ENCODE measurements at places on chromosomes 7 and 10.

- no peaks in the 10 kb centered on the region for H3K27me3 ChIP-seq
- H3K4me3 ChIP-seq: no peak overlapping the region
- no peaks in the 10 kb centered on the region for H3K36me3 ChIP-seq
These were observed 9.3 kb downstream of the WEE2 start for GRCh38 chr7:141717450-141717849.

DNA sequence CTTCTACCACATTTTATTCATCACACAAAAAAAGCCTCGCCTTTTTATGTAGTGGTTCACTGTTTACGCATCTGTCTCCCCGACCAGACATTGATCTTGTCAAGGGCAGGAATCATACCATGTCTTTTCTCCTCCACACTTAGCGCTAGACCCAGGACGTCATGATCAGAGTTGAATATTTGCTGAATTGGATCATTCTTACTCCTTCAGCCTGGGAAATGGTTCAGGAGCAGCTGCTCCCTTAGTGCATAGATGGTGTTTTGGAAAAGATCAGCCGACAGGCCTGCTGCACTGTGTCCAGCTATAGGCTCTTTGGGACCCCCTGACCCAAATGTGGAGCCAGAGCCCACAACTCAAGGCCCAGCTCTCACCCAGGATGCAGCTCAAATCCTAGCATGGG, 249.1 kb upstream of the TMEM72 start:
- no peak for DNase-seq
- H3K27ac ChIP-seq: no peak overlapping the region
- no peak overlapping the region for H3K4me3 ChIP-seq
- H3K36me3 ChIP-seq: no peaks in the 10 kb centered on the region
- no peaks in the 10 kb centered on the region for H3K4me1 ChIP-seq
- H3K27me3 ChIP-seq: peaks cover 2% of the 10 kb centered on the region

DNA sequence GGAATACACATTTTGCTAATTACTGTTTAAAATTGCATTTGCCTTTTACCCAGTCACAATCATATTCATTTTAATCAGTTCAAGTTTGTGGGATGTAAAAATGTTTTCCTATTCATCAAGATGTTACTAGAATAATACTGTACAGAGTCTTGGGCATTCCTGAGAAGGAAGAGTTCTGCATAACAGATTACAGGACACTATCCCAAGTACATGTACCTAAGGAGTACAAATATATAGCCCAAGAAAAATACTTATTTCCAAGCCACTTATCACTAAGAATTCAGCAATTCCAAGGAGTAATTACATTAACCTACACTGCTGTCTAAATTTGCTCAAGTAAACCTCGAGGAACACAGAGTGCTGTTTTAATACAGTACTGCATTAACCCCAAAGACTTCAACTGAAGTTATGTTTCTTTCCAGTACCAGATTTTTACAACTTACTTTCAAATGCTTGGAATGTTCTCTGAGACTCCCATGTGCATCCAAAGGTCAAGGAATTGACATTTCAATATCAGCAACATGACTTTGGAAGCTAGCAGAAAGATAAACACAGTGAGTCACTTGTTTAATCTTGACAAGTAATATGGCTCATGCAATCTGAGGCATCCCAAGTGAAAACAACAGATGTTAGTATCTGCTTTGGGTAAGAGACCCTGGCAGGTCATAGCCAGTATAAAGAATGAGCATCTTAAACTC, 125.4 kb upstream of the BET1 start:
- no peak for DNase-seq
- H3K4me3 ChIP-seq: no peak overlapping the region
- no peak overlapping the region for H3K27ac ChIP-seq
- H3K36me3 ChIP-seq: no peaks in the 10 kb centered on the region
- no peaks in the 10 kb centered on the region for H3K4me1 ChIP-seq
- H3K27me3 ChIP-seq: peaks cover 2% of the 10 kb centered on the region

- no peak for DNase-seq
- H3K27me3 ChIP-seq: no peaks in the 10 kb centered on the region
- H3K27ac ChIP-seq: no peak overlapping the region
These were observed 64.9 kb downstream of the MCU start for GRCh38 chr10:72756674-72757385.

DNA sequence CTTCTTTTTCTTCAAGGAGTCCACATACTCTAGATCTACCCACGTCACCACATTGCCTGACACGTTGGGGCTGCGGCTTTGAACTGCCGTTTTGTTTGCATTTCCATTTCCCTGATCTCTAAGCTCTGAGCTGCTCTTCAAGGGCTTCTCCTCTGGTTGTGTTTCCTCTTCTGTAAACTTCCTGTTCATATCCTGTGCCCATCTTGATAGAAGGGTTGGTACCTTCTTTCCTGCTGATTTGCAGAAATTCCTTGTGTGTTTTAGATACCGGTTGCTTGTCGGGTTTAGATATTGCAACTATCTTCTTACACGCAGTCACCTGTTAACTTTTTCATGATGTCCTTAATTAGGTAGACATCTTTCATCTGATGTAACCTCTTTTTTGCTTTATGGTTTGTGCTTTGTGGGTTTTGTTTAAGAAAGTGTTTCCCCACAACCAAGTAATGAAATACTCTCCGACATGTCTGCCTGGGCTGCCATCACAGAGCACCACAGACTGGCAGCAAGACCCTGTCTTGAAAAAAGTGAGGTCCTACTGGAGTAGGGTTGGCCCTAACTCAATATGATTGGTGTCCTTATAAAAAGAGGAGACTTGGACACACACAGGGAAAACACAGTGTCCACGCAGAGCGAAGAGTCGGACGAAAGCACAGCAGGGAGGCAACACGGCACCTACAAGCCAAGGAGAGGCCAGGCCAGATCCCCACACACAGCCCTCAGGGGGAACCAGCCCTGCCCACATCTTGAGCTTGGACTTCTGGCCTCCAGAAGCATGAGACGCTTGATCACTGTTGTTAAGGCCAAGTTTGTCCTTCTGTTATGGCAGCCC, 99.1 kb upstream of the PDGFA start:
- peaks cover 8% of the 10 kb centered on the region for H3K27me3 ChIP-seq
- DNase-seq: peak; percentile 82
- H3K4me1 ChIP-seq: peaks cover 43% of the 10 kb centered on the region
- H3K27ac ChIP-seq: peak overlapping the region; percentile 98
- H3K36me3 ChIP-seq: peaks cover 6% of the 10 kb centered on the region
- peak overlapping the region; percentile 75 for H3K4me3 ChIP-seq

DNA sequence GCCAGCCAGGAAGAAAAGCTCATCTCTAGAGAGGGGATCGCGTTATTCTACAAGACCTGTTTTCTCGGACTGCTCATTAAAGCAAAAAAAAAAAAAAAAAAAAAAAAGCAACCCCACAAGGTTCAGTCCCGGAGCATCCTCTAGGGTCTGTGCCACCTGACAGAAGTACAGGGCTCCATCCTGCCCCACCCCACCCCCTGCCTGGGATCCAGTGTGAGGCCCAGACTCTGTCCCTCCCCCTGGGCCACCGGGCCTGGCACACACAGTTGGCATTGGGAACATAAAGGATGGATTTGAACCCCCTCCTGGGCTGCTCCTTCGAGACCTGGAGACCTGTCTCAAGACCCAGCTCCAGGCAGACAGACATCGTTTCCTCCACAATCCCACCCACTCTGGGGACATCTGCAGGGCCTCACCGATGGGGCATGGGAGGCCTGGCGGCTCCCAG, 688 bp downstream of the ORAI2 start:
- H3K4me1 ChIP-seq: peaks cover 53% of the 10 kb centered on the region
- peak overlapping the region; percentile 87 for H3K27ac ChIP-seq
- no peaks in the 10 kb centered on the region for H3K36me3 ChIP-seq
- peak overlapping the region; percentile 93 for H3K4me3 ChIP-seq
- DNase-seq: peak; percentile 18
- peaks cover 19% of the 10 kb centered on the region for H3K27me3 ChIP-seq

- no peaks in the 10 kb centered on the region for H3K36me3 ChIP-seq
- DNase-seq: peak; percentile 15
- H3K27ac ChIP-seq: peak overlapping the region; percentile 85
- no peaks in the 10 kb centered on the region for H3K27me3 ChIP-seq
- H3K4me1 ChIP-seq: peaks cover 26% of the 10 kb centered on the region
These were observed 60.8 kb downstream of the NPSR1 start for GRCh38 chr7:34718867-34719266.

DNA sequence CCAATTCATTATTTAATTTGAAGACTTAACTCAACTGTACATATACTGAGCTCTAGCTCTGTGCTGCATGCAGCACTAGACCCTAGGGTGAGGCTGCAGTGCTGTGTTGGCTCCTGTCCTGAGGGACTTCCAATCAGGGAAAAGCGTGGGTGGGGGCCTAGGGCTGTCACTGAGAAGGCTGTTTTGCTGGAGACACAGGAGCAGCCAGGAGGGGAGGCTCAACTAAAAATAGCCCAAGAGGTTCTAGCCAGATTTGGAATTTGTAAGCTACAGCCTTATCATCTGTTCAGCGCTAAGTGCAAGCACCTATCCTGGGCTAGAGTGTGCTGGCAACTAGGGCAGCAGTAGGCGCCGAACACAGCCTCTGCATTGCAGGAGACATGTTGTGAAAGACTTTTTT, 121.1 kb downstream of the VWC2 start:
- H3K4me3 ChIP-seq: no peak overlapping the region
- no peaks in the 10 kb centered on the region for H3K36me3 ChIP-seq
- H3K4me1 ChIP-seq: no peaks in the 10 kb centered on the region

DNA sequence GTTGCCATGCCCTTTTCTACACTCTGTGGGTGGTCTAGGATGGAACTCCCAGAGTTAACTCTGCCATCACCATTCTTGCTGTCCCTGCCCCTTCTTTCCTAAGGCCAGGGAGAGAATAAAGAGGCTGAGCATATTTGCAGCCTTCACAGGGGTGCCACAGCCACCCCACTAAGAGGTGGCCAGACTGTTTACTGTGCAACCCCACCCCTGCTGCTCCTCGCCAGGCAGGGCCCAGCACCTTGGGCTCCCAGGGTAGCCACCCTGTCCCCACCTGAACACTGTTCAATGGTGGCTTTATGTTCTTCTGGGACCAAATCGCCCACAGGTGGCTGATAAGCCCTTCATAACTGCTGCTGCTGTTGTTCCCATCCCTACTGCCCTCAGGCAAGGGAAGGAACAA, 198.9 kb downstream of the SNX13 start:
- H3K27me3 ChIP-seq: peaks cover 3% of the 10 kb centered on the region
- DNase-seq: no peak
- H3K36me3 ChIP-seq: no peaks in the 10 kb centered on the region
- H3K4me3 ChIP-seq: no peak overlapping the region
- no peaks in the 10 kb centered on the region for H3K4me1 ChIP-seq

DNA sequence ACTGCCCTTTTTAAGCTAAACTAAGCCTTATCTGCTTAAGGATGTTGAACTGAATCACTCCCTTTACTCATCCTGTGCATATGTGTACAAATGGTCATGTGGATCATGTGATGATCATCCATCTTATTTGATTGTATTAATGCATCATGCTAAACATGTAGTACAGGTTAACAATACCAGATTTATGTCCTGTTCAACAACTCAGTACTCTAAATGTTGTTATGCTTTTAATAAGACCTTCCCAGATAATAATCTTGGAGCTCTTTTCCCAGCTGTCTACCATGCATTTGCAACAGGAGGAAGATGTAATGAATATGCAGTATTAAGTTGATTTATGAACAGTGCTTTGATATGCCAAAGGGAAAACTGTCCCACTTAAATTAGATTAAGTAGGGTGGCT, 318.0 kb downstream of the BICC1 start:
- no peaks in the 10 kb centered on the region for H3K36me3 ChIP-seq
- no peak overlapping the region for H3K27ac ChIP-seq
- H3K27me3 ChIP-seq: no peaks in the 10 kb centered on the region
- DNase-seq: no peak
- no peak overlapping the region for H3K4me3 ChIP-seq

- peak overlapping the region; percentile 53 for H3K4me3 ChIP-seq
- H3K36me3 ChIP-seq: peaks cover 9% of the 10 kb centered on the region
- peaks cover 43% of the 10 kb centered on the region for H3K4me1 ChIP-seq
- DNase-seq: no peak
- no peaks in the 10 kb centered on the region for H3K27me3 ChIP-seq
These were observed 29.1 kb downstream of the RSU1 start for GRCh38 chr10:16788125-16788524.

- H3K4me3 ChIP-seq: no peak overlapping the region
- no peak overlapping the region for H3K27ac ChIP-seq
- no peak for DNase-seq
- H3K4me1 ChIP-seq: no peaks in the 10 kb centered on the region
- H3K27me3 ChIP-seq: no peaks in the 10 kb centered on the region
These were observed 53.5 kb upstream of the ARMC3 start for GRCh38 chr10:22874189-22874854.

DNA sequence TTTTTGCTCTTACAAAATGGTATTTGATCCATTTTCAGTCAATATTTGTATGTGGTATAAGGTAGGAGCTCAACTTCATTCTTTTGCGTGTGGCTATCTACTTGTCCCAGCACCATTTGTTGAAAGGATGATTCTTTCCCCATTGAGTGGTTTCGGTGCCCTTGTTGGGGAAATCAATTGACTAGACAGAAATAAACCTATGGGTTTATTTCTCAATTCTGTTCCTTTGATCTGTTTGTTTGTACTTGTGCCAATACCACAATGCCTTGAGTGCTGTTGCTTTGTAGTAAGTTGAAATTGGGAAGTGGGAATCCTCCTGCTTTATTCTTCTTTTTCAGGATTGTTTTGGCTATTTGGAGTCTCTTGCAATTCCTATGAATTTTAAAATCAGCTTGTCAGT, 41.0 kb downstream of the SNX10 start:
- no peak for DNase-seq
- H3K27ac ChIP-seq: no peak overlapping the region
- H3K36me3 ChIP-seq: peaks cover 8% of the 10 kb centered on the region
- H3K4me3 ChIP-seq: no peak overlapping the region
- H3K4me1 ChIP-seq: peaks cover 88% of the 10 kb centered on the region

DNA sequence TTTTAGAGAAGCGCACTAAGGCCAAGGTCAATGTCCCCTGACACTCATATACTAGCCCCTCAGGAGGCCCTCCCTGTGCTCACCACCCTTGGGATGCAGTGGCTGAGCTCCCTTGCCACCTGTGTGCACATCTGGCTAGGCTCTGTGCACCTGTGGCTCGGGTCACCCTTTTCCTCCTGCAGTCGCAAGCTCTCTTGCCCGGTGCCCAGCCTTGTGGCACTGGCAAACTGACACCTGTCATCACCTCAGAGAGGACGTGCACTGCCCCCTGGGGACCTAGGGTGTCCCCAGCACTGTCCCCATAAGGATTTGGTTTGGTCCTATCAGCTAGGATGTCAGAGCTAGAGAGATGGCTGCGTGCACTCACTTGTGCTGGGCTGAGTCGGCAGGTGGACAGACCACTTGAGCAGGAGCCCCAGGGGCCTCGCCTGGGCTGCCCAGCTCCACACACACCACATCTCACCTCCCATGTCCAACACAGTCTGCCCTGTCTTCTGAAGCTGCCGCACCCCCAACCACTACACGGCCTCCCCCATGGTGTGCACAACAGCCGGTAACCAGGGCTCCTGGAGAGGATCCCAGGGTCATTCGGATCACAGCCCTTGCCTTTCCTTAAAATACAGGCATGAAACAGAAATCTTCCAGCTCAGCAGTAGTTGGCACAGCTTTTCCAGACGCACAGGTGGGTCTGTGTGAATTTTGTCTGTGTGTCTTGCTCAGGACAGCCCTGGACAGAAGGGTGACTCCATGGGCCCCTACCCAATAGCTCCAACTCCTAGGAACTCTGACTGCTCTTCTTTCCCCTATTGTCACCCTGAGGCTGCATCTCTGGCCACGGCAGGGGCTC, 111.0 kb downstream of the GRID1 start:
- no peaks in the 10 kb centered on the region for H3K4me1 ChIP-seq
- no peak overlapping the region for H3K4me3 ChIP-seq
- H3K36me3 ChIP-seq: no peaks in the 10 kb centered on the region
- H3K27ac ChIP-seq: no peak overlapping the region
- no peak for DNase-seq
- peaks cover 4% of the 10 kb centered on the region for H3K27me3 ChIP-seq

GRCh38 chr10:35136263-35136815, 9.7 kb downstream of the CREM start:
- H3K36me3 ChIP-seq: no peaks in the 10 kb centered on the region
- peak overlapping the region; percentile 34 for H3K4me3 ChIP-seq
- peaks cover 8% of the 10 kb centered on the region for H3K27me3 ChIP-seq
- peak overlapping the region; percentile 89 for H3K27ac ChIP-seq

Measured in immature natural killer cell (primary cell).